ENCODE measurements at places on chromosomes 12 and 14. TPM values are rescaled to one million over a fixed set of nuclear protein-coding genes. Genes with fewer than 3 reads are reported as not detected.

The CMA1 gene
- not detected for polyA plus RNA-seq

The NCOR2 gene
- 38.1 TPM for polyA plus RNA-seq

The BIN2 gene
- not detected for polyA plus RNA-seq

The FSCB gene
- not detected for polyA plus RNA-seq

The SLC24A4 gene
- 0.02 TPM for polyA plus RNA-seq

The RBM25 gene
- 24.4 TPM for polyA plus RNA-seq

The KLRG1 gene
- 0.32 TPM for polyA plus RNA-seq

The LARP4 gene
- 9.2 TPM for polyA plus RNA-seq

The TESPA1 gene
- not detected for polyA plus RNA-seq

The SERPINA5 gene
- polyA plus RNA-seq = not detected

The HDAC7 gene
- polyA plus RNA-seq = 47.3 TPM

- peak; percentile 75 for DNase-seq
Measured at GRCh38 chr12:11877869-11878780, 192.6 kb upstream of the BCL2L14 start.

DNA sequence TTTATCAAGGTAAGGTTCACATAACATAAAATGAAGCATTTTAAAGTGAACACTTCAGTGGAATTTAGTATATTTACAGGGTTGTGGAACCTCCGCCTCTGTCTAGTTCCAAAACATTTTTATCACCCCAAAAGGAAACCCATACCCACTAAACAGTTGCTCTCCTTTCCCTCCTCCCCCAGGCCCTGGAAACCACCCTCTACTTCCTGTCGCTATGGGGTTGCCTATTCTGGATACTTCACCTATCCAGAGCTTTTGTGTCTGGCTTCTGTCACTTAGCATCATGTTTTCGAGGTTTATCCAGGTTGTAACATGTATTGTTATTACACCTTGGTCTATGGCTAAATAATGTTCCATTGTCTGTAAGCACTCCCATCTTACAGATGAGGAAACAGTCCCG, 27.7 kb upstream of the ZFP36L1 start:
- no peak for DNase-seq

- DNase-seq = no peak
Measured at GRCh38 chr14:99936056-99936455, 129.2 kb upstream of the EVL start.

GRCh38 chr12:3019005-3019680, 58.0 kb upstream of the TSPAN9 start:
- no peak for DNase-seq

DNA sequence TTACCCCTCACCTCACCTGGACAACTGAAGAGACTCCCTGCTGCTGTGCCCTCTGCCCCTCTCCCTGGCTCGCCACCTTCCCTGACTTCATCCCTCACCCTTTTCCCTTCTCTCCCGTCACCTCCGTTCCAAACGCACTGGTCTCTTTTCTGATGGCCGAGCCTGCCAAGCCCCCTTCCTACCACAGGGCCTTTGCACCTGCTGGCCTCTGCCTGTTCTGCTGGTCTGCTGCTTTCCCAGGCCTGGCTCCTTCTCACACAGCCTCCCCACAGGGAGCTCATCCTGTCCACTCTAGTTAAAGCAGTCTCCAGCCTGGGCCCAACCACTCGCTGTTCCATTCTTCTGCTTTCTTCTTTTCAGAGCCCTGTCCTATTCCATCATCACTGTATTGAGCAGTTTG, 34.6 kb downstream of the RBM19 start:
- no peak for DNase-seq

DNA sequence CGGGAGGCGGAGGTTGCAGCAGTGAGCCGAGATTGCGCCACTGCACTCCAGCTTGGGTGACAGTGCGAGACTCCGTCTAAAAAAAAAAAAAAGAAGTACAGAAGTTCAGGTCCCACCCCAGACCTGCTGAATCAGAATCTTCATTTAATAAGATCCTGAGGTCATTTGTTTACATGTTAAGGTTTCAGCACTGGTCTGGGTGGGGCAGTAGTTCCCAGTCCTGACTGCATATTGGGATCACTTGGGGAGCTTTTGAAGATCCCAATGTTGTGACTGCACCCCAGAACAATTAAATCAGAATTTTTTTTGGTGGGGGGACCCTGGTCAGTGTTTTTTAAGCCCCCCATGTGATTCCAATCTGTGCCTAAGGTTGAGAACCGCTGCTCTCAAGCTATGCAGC, 11.7 kb upstream of the COL2A1 start:
- no peak for DNase-seq

DNA sequence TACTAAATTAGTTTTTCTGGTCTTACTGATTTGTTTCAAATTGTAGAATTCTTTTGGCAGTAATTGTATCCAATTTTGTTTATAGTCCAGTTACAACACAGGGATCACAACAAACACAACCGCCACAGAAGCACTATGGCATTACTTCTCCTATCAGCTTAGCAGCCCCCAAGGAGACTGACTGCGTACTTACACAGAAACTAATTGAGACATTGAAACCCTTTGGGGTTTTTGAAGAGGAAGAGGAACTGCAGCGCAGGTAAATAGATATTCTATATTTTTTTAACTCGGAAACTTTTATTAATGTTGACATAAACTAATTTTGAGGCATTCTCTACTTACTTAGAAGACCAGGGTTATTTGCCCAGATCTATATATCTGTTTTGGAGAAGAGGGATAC, 17.8 kb downstream of the PAPOLA start:
- no peak for DNase-seq

DNA sequence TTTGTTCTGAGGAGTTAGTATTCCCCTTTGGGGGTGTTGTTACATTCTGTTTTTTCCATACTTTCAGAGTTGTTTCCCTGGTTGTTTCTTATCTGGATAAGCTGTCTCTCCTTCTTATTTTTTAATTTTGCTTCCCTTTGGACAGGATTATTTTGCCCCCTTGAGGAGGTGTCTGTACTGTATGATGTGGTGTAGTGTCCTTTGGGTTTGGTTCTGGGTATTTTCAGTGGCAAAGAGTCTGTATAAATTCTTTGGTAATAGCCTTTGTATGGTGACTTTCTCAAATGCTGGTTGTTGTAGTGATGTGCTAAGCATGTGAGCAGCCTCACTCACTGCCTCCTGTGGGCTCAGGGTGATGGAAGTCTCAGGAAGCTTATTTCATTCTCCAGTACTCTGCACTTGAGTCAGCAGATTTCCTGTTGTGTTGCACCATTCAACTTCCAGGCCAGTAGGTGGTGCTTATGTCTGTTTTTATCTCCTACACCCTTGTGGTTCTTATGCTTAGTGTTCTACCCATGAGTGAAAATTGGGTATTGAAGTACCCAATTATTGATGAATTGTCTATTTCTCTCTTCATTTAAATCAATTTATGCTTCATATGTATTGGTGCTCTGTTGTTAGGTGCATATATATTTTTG, 103.3 kb upstream of the PMCH start:
- peak; percentile 50 for DNase-seq

DNA sequence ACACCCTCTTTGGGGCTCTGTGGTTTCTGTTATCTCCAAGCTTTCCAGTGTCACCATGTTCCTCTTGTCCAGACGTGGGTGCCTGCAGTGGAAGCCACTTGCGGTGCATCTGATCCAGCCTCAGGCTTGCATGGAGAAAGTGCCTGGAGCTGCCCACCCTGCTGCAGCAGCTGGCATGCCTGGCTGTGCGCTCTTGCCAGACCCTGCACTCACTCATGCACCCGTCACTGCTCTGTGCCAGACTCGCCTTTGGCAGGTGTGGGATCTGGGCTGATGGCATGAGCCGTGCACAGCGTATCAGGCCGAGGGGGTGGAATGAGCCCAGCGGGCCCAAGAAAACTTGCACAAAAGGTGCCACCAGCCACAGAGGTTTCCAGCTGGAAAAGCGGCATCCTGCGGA, 105.1 kb downstream of the MNAT1 start:
- no peak for DNase-seq

DNA sequence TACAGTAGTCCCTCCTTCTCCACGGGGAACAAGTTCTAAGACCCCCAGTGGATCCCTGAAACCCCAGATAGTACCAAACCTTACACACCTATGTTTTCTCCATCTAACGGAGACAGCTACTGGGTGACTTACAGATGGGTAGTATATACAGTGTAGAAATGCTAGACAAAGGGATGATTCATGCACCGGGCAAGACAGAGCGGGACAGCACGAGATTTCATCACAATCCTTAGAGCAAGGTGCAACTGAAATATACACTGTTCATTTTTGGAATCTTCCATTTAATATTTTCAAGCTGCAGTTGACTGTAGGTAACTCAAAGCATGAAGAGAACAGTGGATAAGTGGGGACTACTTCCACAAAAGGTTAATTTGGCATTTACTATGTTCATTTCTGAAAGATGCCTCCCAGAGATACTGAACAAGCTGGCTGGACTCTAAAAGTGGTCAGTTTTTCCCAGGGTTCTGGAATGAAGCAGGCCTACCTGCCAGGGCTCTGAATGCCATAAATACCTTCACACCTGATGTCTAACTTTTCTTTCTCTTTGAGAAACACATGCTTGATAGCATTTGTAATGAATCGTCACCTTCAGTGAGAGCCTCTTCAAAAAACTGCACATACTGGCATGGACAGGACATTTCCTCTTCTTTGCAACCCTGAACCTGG, 127.7 kb upstream of the FOXN3 start:
- DNase-seq = peak; percentile 72

- DNase-seq = no peak
Measured at GRCh38 chr12:6871052-6871957, 1.8 kb downstream of the SPSB2 start.

GRCh38 chr12:68180792-68181744, 21.5 kb upstream of the IFNG start:
- no peak for DNase-seq

DNA sequence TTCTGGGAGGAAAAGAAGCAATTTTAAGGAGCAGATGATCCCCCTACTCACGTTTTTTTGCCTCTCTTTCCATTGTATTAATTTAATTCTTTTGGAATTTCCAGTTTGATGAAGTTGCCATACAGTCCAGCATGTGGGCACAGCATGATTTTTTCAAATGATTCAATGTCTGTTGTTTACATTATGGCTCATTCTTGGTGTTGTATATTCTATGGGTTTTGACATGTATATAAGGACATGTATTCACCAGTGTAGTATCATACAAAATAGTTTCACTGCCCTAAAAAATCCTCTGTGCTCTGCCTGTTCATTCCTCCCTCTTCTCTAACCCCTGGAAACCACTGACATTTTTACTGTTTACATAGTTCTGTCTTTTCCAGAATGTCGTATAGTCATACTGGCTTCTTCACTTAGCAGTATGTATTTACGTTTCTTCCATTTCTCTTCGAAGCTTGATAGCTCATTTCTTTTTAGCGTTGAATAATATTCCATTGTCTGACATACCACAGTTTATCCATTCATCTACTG, 13.3 kb upstream of the KLHDC2 start:
- DNase-seq = peak; percentile 33

GRCh38 chr14:99286761-99287160, 14.8 kb upstream of the BCL11B start:
- DNase-seq = no peak

GRCh38 chr12:103626498-103626897, 39.4 kb downstream of the STAB2 start:
- DNase-seq = peak; percentile 6

- DNase-seq = no peak
Measured at GRCh38 chr14:42011221-42011620, 404.5 kb downstream of the LRFN5 start.

DNA sequence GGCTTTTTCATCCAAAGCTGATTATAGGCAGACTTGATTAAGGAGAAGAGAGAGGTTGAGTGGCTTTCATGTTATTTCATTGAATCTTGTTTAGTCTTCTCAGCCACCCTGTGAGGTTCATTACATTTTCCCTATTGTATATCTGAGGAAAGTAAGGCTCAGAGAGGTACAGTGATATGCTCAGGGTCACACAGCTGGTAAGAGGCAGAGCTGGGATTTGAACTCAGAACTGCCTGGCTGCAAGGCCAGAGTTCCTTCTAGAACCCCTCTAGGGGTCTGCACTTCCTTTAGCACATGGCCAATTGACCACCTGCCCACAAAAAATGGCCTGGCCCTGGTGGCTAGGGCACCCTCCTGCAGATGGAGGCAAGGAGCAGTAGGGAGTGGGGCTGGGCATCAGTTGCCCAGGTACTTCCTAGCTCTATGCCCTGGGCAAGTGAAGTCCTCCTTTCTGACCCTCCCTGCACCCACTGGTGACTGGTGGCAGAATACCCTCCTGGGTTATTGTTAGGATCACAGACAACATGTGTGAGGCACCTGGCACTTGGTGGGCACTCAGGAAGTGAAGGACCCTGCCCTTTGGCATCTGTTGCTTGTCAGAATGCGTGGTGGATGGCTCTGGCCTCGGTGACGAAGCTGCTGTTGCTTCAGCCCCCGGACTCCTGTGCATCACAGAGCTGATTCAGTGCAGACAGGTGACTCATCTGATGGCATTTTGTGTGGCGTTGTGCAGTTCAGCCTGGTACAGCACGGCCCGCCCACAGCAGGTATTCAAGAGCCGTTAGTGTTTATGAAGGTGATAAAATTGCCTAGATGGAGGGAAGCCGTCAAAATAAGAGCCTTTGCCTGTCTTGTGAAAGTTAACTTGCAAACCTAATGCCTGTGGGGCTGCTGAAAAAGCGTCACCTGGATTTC, 115.8 kb downstream of the SLC25A47 start:
- peak; percentile 93 for DNase-seq

DNA sequence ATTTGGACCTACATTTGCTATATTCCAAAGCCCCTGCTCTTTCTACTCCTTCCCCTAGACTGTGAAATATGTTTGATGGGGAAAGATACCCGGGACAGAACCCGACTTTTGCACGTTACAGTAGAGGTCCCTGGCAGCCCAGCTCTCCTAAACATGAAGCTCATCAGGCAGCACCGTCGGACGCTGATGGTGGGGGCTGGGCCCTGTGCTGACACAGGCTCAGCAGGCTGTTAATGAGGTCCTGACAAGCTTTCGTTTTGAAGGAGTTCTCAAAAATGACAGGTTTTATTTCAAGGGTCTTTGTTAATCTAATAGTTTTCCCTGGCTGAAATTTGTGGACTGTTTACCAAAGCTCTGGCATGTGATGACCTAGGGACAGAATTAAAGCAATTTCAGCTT, 102.3 kb downstream of the SLC25A47 start:
- DNase-seq = no peak

GRCh38 chr14:22910916-22911315, 8.0 kb downstream of the RBM23 start:
- DNase-seq = no peak

GRCh38 chr12:105330931-105331804, 677 bp downstream of the C12orf75 start:
- no peak for DNase-seq

- DNase-seq = no peak
Measured at GRCh38 chr12:52204095-52204930, 12.5 kb upstream of the KRT80 start.

DNA sequence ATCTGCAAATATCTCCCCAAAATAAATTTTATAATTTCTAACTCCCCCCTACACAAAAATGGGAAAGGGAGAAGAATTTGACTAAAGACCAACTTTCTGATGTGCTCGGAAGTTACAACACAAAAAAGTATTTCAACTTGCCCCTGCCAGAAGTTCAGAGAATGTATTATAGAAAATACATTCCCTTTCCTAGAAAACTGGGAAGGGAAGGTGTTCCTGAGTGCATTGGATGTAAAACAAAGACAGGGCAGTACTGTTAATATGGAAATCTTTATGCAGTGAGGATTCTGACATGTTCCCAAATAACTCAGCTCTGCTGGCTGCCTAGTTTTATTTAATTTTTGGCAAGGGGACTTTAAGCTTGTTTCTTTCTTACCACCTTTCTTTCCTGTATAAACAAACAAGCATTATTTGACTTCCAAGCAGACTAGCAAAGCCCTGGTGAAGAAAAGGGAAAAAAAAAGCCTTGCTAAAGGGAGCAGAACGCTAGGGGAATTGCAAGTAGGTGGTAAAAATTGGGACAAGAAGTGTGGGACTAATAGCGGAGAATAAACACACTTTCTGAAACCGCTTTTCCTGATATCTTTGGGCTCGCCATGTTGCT, 124.1 kb downstream of the STXBP6 start:
- no peak for DNase-seq

GRCh38 chr12:66409195-66409871, 107.0 kb downstream of the HELB start:
- no peak for DNase-seq
